SK-MEL-5 (cell line): ENCODE measurements at places on chromosomes 13 and 19. TPM values are rescaled to one million over a fixed set of nuclear protein-coding genes. Genes with fewer than 3 reads are reported as not detected.

- DNase-seq: no peak
These were observed 126.4 kb upstream of the FRY start for GRCh38 chr13:31904941-31905824.

DNA sequence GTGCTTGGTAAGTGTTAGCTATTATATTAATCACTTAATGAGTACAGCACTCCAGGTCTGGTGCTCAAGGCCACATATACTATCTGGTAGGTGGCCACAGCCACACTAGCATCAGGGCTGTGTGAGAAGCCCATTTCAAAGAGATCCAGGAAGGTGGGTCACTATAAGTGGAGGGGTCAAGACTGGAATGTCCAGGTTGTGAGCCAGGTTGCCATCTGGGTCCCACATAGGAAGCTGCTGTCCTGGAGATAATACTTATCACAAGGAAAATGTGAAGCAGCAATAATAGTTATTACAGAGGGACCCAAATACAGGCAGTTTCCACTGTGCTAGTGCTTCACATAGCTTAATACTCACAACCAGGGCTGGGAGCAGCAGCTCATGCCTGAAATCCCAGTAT, 13.1 kb downstream of the C19orf47 start:
- no peak for DNase-seq

DNA sequence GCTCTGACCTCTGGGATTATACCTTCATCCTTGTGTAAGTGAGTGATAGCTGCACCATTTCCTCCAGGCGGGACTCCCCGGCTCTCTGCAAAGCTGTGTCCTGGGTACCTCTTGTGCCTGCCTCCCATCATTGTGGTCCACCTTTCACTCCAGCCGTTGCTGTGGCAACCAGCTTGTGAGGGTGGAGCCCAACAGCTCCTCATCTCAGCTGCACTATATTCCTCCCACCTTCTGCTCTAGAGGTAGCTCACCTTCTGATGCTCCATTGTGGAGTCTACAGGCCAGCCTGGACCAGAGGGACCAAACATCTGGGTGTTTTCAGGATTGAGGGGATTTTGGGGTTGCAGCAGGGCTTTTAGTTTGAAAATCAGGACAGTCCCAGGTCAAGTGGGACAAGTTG, 708.2 kb downstream of the UQCRFS1 start:
- DNase-seq: no peak

DNA sequence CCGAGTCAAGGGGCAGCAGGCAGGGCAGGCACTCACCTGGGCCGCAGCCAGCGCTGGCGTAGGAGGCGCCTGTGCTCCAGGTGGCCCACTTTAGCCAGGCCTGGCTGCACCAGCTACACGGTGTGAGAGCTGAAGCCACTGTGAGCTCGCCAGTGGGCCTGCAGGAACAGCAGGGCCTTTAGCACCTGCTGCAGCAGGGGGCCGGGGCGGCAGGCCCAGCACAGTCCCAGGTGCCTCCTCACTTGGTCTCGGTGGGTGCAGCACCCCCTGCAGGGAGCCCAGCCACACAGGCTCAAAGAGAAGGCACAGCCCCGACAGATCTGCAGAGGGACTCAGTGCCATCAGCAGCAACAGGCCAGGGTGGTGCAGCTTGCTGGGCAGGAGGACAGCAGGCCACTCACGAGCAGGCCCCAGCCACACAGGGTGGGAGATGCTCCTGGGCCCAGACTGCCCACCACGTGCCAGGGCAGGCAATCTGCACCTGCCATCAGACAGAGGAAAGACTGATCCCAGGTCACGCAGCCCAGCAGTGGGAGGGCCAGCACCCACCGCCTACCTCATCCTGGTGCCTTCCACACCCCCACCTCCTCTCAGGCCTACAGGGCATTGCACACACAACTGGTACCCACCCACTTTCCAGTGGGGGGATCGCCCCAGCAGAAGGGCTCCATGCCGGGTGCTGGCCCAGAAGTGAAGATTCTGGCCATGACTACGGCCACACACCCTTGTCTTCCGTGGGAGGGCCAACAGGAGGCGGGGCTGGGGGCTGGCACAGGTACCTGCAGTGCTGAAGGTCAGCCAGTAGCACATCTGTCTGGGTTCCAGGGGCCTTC, 15.8 kb downstream of the ARHGAP33 start:
- no peak for DNase-seq

- DNase-seq: no peak
These were observed 71.3 kb downstream of the CEBPG start for GRCh38 chr19:33444562-33445441.

DNA sequence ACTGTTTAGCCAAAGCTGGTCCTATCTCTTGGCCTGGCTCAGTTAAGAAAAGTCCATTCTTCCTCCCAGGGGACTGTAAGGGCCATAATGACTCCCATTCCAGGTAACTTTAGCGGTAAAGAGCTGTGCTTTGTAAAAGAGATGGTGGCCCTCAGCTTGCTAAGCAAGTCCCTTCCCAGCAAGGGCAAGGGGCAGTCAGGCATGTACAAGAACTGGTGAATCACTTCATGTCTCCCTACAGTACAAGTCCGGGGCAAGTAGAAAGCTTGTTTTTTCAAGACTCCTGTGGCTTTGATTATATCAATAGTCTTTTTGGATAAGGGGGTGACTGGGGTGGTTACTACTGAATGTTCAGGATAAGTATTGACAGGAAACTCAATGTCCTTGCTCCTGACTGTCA, 88.9 kb downstream of the SLC25A15 start:
- no peak for DNase-seq

DNA sequence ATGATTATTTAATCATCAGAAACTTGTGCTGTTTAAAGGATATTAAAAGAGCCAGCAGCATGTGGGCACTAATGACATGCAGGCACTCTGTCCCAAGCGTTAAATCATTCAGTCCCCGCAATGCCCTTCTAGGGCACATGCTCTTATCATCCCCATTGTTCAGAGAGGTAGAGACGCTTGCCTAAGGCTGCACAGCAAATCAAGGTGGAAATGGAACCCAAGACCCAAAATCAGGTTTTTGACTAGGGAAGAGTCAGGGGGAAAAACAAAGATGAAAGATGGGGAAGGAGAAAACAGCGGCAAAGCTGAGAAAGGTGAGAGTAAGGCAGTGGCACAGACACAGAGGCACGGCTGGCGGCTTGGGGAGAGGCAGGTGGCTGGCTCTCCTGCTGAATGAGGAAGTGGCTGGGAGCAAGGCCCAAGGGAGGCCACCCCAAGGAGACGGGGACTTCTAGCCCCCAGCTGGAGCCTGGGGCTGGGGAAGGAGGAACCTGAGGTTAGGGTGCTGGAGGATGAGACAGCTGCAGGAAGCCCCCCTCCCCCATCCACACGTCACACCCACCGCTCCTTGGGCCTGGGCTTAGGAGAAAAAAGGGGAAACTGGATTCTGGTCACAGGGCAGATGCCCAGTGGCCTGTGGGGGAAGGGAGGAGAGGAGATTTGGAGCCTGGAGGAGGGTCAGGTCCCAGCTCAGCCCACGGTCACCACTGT, 1.0 kb upstream of the TYROBP start:
- no peak for DNase-seq

DNA sequence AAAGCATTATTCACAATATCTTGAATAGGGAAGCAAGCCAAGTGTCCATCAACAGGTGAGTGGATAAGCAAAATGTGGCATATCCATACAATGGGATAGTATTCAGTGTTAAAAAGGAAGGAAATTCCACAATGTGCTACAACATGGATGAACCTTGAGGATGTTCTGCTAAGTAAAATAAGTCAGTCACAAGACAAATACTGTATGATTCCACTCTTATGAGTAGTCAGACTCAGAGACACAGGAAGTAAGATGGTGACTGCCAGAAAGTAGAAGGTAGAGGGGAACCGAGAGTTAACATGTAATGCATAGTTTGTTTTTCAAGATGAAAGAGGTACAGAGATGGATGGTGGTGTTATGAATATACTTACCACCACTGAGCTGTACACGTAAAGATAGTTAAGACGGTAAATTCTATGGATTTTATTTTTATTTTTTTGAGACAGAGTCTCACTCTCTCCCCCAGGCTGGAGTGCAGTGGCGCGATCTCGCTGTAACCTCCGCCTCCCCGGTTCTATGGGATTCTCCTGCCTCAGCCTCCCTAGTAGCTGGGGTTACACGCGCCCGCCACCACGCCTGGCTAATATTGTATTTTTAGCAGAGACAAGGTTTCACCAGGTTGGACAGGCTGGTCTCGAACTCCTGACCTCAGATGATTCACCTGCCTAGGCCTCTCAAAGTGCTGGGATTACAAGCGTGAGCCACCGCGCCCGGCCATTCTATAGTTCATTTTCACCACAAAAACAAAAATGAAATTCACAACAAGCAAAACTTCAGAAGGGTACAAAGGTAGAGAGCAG, 1.0 kb upstream of the CHAMP1 start:
- no peak for DNase-seq

DNA sequence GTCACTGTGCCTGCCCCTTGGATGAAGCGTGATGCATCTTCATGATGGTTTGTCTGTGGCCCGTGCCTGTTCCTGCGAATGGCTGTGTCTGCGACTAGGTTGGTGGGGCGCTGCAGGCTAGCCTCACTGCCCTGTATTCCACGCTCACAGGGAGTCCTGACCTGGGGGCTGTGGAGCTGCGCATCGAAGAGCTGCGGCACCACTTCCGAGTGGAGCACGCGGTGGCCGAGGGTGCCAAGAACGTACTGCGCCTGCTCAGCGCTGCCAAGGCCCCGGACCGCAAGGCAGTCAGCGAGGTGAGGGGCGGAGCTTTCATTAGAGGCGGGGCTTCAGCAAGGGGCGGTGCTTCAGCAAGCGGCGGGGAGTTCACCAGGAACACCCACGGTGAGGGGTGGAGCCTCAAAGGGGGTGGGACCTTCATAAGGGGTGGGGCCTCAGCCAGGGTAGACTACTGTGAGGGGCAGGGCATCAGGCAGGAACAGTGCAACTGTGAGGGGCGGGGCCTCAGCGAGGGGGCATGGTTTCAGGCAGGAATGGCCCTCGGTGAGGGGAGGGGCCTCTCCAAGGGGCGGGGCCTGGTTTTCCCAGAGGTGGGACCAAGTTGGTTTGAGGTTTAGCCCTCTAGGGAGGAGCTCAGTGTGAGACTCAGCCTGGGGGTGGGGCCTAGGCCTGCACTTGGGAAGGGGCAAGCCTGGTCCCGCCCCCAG, 17.2 kb downstream of the PKN1 start:
- peak; percentile 66 for DNase-seq

DNA sequence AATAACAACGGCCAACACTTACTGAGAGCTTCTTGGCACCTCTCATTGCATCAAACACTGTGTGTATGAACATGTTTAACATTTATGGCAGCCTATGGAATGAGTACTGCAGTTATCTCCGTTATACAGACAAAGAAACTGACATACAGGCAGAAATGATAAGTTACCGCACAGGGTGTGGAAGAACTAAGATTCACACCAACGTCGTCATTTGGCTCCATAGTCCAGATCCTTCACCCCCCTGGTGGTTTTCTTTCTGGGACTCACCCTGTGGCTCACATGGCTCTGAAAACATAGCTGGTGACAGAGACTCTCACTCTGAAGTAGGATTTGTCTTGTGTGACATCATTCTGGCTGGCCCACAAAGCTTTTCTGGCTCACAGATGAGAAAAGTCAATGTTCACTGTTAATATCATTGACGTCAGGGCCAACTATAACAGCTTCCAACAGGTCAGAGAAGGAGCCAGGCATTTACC, 230.1 kb downstream of the DLEU7 start:
- no peak for DNase-seq

- no peak for DNase-seq
These were observed 118.0 kb downstream of the ATP11A start for GRCh38 chr13:112807653-112808376.

DNA sequence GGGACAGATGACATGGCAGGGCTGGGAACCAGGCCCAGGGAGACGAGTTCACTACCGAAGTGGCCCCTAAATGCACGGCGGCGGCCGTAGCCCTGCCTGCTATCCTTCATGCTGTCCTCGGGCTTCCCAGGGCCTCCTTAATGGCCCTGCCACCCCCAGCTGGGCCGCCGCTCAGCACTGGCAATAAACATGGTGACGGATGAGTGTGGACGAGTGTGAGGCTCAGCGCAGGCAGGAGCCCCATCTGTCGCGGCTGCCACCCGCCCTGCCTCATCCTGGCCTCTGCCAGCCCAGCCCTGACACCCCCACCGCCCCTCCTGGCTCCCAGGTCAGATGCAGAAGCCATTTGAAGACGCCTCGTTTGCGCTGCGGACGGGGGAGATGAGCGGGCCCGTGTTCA, 13.6 kb downstream of the PIN1 start:
- no peak for DNase-seq

GRCh38 chr13:85074543-85075313, 724.5 kb downstream of the SLITRK6 start:
- no peak for DNase-seq

DNA sequence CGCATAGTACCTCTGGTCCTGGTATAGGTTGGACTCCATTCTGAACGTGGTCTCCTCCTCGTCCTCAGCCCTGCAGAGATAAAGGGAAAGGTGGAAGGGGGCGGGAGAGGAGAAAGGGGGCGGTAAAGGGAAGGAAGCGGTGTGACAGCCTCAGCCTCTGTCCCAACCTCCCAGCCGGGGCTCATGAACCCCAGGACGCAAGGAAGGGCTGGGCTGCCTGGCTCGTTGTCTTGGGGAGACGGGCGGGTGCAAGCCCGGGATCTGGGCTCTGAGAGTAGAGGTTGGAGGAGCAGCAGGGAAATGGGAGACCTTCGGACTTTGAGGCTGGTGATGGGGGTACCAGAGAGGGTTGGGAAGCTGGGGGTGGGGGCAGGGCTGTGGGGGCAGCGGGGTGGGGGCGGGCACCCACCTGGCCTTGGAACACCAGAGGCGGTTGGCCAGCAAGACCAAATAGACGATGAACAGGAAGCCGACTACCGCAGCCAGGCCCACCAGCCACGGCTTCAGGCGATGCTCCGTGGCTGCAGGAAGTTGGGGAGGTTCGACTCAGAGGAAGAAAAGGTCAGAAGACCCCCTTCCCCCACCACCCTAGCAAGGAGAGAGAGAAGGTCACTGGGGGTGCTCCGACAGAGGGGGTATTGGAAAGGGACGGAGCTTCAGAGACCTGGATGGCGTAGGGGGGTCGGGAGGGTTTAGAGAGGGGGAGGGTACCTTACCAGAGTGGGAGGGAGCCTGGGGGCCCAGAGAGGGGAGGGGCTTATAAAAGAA, 1.7 kb downstream of the SMIM24 start:
- DNase-seq: no peak

GRCh38 chr13:96782186-96782585, 212.1 kb downstream of the OXGR1 start:
- DNase-seq: no peak

GRCh38 chr13:28058866-28059613, 41.3 kb downstream of the FLT3 start:
- DNase-seq: peak; percentile 70

Gene ATP8A2
- total RNA-seq: 0.05 and 0.26 TPM in 2 replicates

Gene CABP5
- not detected in 2 replicates for total RNA-seq

Gene PIP5K1C
- 4.9 and 6.7 TPM in 2 replicates for total RNA-seq

Gene ZFP82
- 3.6 and 3.9 TPM in 2 replicates for total RNA-seq

Gene C13orf42
- total RNA-seq: not detected in 2 replicates

Gene ZNF66
- total RNA-seq: 0.40 and 1.1 TPM in 2 replicates

Gene KLK2
- 0.96 and 2.0 TPM in 2 replicates for total RNA-seq

Gene TMEM221
- 0.08 TPM in 1 of 2 replicates, not detected in the other for total RNA-seq
